Muscle of back (tissue), 13 donors: ENCODE measurements at places on chromosomes 7 and 10.
A peak's percentile ranks its signal among the peaks of the same experiment; 100 is the strongest.

GRCh38 chr7:24971333-24972165 is 8.4 kb downstream of the OSBPL3 start:
- no peak for DNase-seq

DNA sequence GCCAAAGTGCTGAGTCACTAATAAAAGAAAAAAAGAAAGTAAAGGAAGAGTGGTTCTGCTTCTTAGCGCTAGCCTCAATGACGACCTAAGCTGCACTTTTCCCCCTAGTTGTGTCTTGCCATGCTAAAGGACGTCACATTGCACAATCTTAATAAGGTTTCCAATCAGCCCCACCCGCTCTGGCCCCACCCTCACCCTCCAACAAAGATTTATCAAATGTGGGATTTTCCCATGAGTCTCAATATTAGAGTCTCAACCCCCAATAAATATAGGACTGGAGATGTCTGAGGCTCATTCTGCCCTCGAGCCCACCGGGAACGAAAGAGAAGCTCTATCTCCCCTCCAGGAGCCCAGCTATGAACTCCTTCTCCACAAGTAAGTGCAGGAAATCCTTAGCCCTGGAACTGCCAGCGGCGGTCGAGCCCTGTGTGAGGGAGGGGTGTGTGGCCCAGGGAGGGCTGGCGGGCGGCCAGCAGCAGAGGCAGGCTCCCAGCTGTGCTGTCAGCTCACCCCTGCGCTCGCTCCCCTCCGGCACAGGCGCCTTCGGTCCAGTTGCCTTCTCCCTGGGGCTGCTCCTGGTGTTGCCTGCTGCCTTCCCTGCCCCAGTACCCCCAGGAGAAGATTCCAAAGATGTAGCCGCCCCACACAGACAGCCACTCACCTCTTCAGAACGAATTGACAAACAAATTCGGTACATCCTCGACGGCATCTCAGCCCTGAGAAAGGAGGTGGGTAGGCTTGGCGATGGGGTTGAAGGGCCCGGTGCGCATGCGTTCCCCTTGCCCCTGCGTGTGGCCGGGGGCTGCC is at the start of gene IL6:
IL6 (plus strand) TSS at position 294 of the 807 bp plus-strand sequence; CDS start at position 357, 63 bp downstream.
- peak; percentile 88 for DNase-seq

GRCh38 chr7:91416155-91416865 is 152.1 kb downstream of the FZD1 start:
- DNase-seq = no peak

DNA sequence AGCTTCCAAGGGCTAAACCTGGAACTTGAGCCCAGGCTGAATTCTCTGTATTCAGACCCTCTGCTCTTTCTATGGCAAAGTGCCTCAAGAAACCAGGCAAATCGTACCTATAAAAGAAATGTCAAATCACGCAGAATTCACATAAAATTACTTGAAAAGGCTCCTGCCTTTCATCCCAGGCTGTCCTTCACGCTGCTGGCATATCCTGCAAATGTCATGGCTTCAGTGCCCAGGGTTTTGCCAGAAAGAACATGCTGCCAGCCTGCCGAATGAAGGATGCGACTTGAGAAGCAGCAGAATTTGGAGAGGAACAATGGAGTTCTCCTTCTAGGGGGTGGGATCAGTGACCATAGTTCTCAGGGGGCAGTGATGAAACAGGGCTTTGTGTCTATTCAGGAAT is 602.5 kb upstream of the GALNT17 start:
- DNase-seq = no peak

DNA sequence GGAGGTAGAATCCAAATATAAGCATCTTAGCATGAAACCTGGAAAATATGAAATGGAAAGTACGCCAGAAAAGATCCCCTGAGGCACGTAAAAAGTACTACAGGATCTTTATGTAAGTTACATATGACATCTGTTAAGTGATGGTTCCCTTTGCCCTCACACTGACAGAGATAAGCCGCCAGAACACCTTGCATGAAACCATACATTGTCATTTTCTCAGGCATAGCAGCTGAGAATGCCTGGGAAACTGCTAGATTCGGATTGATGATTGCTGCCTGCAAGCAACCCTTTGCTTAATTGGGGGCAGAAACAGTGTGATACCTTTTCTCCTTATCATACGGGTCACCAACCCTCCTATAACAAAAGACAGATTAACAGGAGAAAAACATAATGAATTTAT is 826.6 kb upstream of the LRRN3 start:
- DNase-seq = no peak

- DNase-seq = no peak
Observed at GRCh38 chr10:93462881-93463280, 19.3 kb downstream of the MYOF start.

GRCh38 chr7:130966246-130967009 is 232.4 kb upstream of the KLF14 start:
- no peak for DNase-seq

DNA sequence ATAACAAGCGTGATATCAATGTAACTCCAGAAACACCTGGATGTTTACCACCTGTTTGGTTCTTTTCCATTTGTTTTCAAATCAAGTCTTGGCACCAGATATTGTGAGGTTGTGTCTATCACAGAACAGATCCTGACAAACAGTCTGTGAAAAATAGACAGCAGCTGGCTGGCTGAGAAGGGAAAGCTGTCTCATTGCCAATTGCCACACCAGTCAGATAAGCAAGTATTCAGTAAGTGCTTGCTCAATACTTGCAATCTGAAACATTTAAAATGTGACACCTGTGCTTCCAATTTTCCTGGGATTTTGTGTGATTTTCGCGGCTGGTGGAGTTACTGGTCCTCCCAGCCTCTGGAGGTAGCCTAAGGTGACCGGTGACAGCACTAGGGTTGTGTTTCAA is 147.9 kb upstream of the MYO3A start:
- no peak for DNase-seq

DNA sequence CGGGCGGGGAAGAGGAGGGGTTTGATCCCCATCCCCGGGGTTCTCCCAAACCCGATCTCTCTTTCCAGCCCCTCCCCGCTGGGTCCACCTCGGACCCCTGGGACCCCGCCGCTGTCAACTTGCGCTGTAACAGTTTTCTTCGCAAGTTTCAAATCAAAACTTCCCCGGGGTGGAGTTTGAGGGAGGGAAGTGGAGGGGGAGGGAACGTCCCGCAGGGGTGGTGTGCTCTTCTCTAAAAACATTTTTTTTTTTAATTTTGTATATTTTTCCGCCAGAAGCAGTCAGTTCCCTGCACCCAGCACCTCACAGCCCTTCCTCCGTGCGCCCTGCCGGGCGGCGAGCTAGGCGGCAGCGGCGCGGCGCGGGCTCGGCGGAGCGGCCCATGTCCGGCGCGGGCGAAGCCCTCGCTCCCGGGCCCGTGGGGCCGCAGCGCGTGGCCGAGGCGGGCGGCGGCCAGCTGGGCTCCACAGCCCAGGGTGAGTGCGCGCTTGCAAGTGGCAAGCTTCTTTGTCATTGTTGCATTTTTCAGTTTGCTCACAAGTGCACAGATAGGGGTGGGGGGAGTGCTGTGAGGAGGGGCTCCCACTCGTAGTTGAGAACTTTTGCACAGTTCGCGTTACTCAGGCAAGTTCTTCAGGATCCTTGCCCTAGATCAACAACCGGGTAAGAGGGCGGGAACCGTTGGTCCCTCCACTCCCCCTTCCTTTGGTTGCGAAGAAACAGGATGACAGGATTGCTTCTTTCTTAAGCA is 933 bp downstream of the MDFIC start:
- peak; percentile 76 for DNase-seq

GRCh38 chr10:84308481-84309304 is 19.7 kb upstream of the CCSER2 start:
- DNase-seq = peak; percentile 15

GRCh38 chr7:104978460-104978859 is 35.5 kb upstream of the KMT2E start:
- peak; percentile 87 for DNase-seq

DNA sequence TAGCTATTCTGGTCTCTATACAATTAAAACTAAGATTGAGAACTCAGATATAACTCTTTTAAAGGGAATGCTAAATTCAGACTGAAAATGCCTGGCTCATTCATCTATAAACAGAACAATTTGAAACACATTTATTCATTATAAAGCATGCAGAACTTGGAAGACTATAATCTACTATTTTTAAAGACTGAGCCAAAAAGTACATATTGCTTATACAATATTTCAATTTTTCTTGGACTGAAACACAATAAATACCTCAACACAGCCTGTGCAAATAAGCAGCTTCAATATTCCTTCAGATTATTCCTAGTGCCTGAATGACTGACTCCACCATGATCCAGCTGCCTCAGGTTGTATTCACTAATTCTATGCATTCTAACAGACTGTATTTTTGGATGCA is 15.5 kb upstream of the PHYH start:
- no peak for DNase-seq

- peak; percentile 28 for DNase-seq
Observed at GRCh38 chr7:117205873-117206272, 117.0 kb downstream of the WNT2 start.

- DNase-seq = no peak
Observed at GRCh38 chr7:108308903-108309302, 147.3 kb downstream of the NRCAM start.

DNA sequence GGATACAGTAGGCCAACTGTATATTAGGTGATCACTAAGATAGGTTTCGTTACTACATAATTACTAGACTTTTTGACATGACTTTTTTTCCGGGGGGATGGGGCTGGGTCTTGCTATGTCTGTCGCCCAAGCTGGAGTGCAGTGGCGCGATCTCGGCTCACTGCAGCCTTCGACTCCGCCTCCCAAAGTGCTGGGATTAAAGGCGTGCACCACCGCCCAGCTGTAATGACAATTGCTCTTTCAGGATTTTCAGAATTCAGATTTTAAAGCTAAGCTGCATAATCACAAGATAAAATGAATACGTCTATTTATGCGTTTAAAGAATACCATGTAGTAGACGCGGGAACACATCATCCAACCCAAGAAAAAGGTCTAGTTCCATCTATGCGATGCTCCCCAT is 982 bp downstream of the IDI1 start:
- DNase-seq = no peak

- DNase-seq = no peak
Observed at GRCh38 chr7:45118889-45119331, 7.4 kb upstream of the TBRG4 start.

- DNase-seq = no peak
Observed at GRCh38 chr10:118290471-118290995, 51.6 kb downstream of the FAM204A start.

DNA sequence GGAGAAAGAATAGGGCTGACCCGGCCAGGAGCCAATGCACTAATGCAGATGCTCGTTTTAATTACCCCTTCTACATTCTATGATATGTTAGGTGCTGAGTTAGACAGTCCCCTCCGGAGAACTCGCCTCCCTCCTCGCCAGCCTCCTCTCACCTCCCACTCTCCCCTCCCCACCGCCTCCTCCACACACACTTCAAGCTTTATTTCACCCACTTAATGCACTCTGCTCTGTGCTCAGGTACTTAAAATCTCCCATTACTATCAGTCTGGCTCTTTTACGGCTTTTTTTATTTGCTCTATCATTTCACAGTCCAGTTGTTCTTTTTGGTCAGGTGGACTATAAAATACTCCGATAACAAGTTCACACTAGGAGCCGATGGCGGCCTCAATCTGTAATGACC is 231.6 kb downstream of the TEX36 start:
- DNase-seq = no peak

DNA sequence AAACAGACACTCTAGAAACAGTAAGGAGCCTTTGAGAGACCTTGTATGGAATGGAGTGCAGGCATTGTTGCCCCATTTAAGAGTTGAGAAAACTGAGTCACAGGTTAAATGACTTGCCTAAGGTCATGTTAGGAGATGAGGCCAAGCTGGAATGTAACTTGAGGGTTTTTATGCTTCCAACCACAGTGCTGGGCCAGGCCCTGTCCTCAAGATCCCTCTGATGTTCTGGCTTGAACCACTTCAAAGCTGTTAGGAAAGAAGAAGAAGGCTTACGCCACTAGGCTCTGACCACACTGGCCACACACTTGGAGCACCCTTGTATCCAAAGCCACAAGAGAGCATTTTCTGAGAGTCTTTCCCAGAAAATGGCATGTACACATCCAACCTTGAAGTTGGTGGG is 42.7 kb downstream of the PLAU start:
- no peak for DNase-seq
